ENCODE measurements at places on chromosomes 2 and 18.

- DNase-seq, result no peak
Measured at GRCh38 chr2:55160422-55160821, 71.7 kb downstream of the CLHC1 start.

- no peak for DNase-seq
Measured at GRCh38 chr18:31577195-31577594, 14.5 kb upstream of the TTR start.

- no peak for DNase-seq
Measured at GRCh38 chr2:119205001-119205706, 18.5 kb upstream of the STEAP3 start.

GRCh38 chr2:6951046-6951445 is 33.8 kb downstream of the RNF144A start:
- DNase-seq, result no peak

DNA sequence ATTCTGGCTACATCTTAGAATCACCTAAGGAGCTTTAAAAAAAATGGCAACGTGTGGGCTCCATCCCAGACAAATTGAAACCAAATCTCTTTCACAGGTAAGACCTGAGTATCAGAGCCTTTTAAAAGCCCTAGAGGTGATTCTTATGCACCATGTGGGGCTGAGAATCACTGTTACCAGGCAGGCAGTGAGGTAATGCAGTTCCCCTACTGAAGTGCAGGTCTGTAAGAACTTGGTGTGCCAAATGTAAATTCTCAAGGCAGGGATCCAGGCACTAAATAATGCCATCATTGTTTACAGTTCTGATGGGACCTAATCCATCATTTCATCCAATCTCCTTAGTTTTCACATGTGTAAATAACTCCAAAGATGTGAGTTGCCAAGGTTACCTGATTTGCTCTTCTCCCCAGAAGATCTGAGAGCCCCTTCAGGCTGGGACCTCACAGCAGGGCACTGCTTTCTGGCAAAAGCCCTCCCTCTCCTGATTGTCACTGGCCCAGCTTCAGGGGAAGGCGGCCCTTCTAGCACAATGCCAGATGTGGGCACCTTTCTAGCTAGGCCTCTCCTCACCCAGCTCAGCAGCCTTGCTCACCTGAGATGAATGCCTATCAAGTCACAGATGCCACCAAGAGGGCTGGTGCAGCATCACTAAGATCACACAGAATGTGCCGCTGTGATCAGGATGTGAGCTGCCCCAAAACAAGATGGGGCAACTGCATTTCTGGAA is 73.6 kb upstream of the RGPD5 start:
- no peak for DNase-seq

Measured in mesenchymal stem cell (in vitro differentiated cells and primary cell).